ENCODE measurements at places on chromosomes 13 and 19.

- no peak for DNase-seq
- no peak overlapping the region for H3K4me3 ChIP-seq
- no peaks in the 10 kb centered on the region for H3K4me1 ChIP-seq
- H3K27me3 ChIP-seq, result peaks cover 2% of the 10 kb centered on the region
- H3K36me3 ChIP-seq, result no peaks in the 10 kb centered on the region
Observed at GRCh38 chr13:93624311-93624777, 397.7 kb downstream of the GPC6 start.

- no peaks in the 10 kb centered on the region for H3K27me3 ChIP-seq
- H3K36me3 ChIP-seq, result peaks cover 3% of the 10 kb centered on the region
- H3K4me1 ChIP-seq, result no peaks in the 10 kb centered on the region
- no peak overlapping the region for H3K4me3 ChIP-seq
- no peak overlapping the region for H3K27ac ChIP-seq
Observed at GRCh38 chr19:42048992-42049391, 21.0 kb downstream of the GRIK5 start.

- H3K27ac ChIP-seq, result no peak overlapping the region
- peaks cover 17% of the 10 kb centered on the region for H3K36me3 ChIP-seq
- H3K4me1 ChIP-seq, result no peaks in the 10 kb centered on the region
- H3K27me3 ChIP-seq, result peaks cover 8% of the 10 kb centered on the region
- no peak for DNase-seq
Observed at GRCh38 chr19:10913716-10914340, 14.6 kb downstream of the YIPF2 start.

DNA sequence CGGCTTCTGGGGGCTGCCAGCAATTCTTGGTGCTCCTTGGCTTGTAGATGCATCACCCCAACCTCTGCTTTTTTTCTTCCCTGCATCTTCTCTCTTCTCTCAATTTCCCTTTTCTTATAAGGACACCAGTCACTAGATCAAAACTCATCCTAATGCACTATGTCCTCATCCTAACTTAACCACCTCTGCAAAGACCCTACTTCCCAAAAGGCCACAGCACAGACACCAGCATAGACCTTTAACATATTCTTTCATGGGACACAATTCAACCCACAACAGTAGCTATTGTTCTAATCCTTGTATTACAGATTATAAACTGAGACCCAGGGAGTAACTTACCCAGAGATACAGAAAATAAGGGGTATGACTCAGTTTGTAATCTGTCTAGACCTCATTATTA lies 47.0 kb downstream of the RUBCNL start:
- no peaks in the 10 kb centered on the region for H3K36me3 ChIP-seq
- H3K4me3 ChIP-seq, result no peak overlapping the region
- peaks cover 2% of the 10 kb centered on the region for H3K27me3 ChIP-seq
- DNase-seq, result no peak

DNA sequence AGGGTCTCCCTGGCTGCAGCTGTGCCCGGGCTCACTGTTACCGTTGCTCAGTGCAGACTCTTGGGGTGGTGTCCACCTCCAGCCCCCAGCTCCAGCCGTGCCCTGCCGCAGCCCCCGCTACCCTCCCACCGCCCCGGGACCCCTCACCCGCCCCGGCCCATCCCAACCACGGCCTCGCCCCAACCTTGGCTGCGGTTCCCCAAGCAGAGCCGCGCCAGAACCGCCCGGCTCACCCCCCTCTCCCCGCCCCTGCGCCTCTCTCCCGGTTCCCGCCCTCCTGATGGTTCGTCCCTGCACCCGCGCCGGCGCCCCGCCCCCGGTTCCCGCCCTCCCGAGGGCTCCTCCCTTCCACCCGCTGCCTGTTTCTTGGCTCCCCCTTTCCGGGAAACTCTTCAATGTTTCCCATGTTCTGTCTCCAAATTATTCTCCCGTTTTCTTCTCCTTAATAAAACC lies 40.3 kb downstream of the ANKRD10 start:
- H3K27me3 ChIP-seq, result peaks cover 5% of the 10 kb centered on the region
- H3K4me3 ChIP-seq, result peak overlapping the region; percentile 89

DNA sequence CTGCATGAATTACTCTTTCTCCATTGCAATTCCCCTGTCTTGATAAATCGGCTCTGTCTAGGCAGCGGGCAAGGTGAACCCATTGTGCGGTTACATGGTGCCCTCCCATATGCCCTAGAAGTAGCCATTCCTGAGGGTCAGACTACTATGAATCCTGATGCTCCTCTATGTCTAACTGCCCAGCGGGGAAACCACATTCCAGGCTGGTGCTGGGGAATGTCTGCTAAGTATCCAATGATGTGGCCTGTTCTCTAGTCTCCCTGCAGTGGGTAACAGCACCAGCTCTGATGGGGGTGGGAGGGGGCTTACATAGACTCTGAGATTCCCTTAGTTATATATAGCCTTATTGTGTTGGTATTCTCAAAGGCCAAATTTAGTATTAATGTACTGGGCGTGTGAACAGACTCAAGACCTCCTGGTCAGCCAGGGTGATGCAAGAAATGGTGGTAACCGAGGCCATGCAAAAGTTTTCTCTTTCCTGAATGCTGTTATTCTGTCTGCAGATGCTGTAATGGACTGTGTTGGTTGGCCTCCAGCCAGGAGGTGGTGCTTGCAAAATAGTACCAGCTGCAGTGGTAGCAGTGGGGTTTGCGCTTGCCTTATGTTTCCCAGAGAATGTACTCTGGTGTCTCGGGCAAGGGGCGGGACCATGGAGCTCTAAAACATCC lies 564.8 kb upstream of the SLITRK1 start:
- no peaks in the 10 kb centered on the region for H3K36me3 ChIP-seq
- H3K27ac ChIP-seq, result no peak overlapping the region
- H3K27me3 ChIP-seq, result peaks cover 3% of the 10 kb centered on the region

DNA sequence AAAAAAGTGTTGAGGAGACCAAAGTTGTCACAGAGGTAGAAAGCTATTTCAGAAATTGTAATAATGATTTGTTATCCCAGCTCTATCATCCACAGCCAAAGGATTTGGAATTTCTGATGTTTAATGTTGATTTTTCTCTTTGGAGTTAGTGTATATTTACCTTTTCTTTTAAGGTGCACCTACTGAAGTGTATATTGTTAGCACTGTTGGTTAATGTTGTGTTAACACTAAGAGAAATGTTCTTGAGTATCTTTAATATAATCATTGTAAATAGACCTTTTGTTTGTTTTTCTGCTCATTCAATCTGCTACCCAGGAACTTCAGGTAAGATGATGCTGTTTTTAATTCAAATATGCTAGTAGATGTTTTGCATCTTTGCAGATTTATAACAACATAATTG lies 57.5 kb downstream of the ZAR1L start:
- no peak overlapping the region for H3K4me3 ChIP-seq
- H3K36me3 ChIP-seq, result no peaks in the 10 kb centered on the region
- no peak overlapping the region for H3K27ac ChIP-seq

DNA sequence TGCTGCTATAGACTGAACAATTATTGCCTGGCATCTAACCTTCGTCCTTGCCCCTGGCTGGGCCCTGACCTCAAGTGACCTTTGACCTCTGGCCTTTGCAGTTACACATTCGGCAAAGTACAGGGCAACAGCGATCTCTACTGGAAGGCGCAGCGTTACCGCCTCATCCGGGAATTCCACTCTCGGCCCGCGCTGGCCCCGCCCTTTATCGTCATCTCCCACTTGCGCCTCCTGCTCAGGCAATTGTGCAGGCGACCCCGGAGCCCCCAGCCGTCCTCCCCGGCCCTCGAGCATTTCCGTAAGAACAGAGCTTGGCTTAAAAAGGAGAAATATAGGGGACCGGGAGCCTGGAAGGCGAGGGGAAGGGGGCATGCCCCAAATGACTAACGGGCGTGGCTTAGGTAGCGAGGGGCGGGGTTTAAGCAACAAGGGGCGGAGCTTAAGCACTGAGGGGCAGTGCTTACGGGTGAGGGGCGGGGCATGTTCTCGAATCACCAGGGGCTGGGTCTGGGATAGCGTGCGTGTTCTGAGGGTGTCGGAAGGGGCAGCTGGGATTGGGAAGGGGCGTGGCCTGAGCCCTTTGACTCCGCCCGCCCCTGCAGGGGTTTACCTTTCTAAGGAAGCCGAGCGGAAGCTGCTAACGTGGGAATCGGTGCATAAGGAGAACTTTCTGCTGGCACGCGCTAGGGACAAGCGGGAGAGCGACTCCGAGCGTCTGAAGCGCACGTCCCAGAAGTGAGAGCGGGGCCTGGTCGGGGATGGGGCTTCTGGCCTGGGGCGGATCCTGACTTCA lies 52.7 kb downstream of the TRPM4 start:
- peaks cover 3% of the 10 kb centered on the region for H3K4me1 ChIP-seq
- peaks cover 5% of the 10 kb centered on the region for H3K27me3 ChIP-seq
- peak overlapping the region; percentile 42 for H3K4me3 ChIP-seq
- H3K36me3 ChIP-seq, result peaks cover 34% of the 10 kb centered on the region
- H3K27ac ChIP-seq, result peak overlapping the region; percentile 30

DNA sequence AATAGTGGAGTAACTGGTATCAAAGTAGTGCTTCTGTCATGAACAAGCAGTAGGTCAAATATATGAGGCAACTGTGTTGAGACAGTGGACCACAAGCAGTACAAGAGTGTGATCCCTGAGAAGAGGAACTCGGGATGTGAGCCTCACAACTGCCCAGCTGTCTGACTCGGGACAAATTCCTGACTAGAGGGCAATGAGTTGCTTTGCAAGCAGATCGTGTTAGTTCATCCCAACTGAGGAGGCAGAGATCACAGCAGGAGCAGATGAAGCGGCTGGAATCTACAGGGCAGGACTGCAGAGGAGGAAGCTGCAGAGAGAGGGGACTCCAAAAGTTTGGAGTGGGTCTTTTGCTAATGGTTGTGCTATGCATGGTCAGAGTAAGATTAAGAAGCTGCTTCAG lies 741.1 kb downstream of the DIAPH3 start:
- no peaks in the 10 kb centered on the region for H3K4me1 ChIP-seq
- H3K27ac ChIP-seq, result no peak overlapping the region
- no peak overlapping the region for H3K4me3 ChIP-seq
- DNase-seq, result no peak
- no peaks in the 10 kb centered on the region for H3K27me3 ChIP-seq

- no peak for DNase-seq
- peaks cover 7% of the 10 kb centered on the region for H3K27me3 ChIP-seq
- no peak overlapping the region for H3K4me3 ChIP-seq
Observed at GRCh38 chr13:28528848-28529247, 33.9 kb upstream of the FLT1 start.

- no peak overlapping the region for H3K4me3 ChIP-seq
- no peak for DNase-seq
Observed at GRCh38 chr13:68588623-68589022, 1358.5 kb upstream of the PCDH9 start.

DNA sequence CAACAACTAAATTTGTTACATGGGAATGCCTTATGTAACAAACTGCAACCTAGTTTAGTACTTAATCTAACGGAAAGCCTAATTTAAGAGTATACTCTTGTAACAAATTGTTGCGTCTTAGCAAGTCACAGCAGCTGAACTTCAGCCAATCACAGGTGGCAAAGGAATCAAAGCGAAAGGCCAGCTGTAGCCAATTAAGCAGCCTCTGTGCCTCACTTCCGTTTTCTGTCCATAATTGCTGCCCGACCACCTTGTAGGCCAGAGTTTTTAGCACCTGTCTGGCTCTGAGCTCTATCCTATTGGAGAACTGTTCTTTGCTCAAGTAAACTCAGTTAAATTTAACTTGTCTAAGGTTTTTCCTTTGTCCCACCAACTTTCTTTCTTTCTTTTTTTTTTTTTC lies 18.1 kb upstream of the HSPH1 start:
- no peaks in the 10 kb centered on the region for H3K4me1 ChIP-seq
- no peak overlapping the region for H3K27ac ChIP-seq
- H3K27me3 ChIP-seq, result peaks cover 2% of the 10 kb centered on the region
- DNase-seq, result no peak

- peaks cover 2% of the 10 kb centered on the region for H3K27me3 ChIP-seq
- peaks cover 12% of the 10 kb centered on the region for H3K4me1 ChIP-seq
- H3K36me3 ChIP-seq, result no peaks in the 10 kb centered on the region
- H3K27ac ChIP-seq, result no peak overlapping the region
- H3K4me3 ChIP-seq, result no peak overlapping the region
- DNase-seq, result no peak
Observed at GRCh38 chr13:24269821-24270220, 39.6 kb upstream of the C1QTNF9 start.

DNA sequence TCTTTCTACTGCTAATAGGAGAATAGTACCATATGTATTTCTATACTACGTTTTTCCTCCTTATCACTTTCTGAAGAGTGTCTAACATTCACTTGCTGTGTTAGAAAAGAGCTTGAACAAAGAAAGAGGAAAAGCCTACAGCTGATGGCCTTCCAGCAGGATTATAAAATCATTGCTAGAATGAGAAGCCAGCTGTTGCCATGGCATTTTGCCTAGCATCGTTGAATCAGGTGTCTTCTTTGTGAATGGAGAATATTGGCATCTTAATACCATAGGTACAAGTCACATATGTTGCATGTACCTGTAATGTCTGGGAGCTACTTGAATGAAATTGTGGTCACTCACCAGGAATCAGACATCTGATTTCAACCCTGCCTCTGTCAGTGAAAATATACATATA lies 1174.9 kb downstream of the PCDH17 start:
- H3K36me3 ChIP-seq, result no peaks in the 10 kb centered on the region
- H3K27me3 ChIP-seq, result no peaks in the 10 kb centered on the region
- peaks cover 16% of the 10 kb centered on the region for H3K4me1 ChIP-seq

DNA sequence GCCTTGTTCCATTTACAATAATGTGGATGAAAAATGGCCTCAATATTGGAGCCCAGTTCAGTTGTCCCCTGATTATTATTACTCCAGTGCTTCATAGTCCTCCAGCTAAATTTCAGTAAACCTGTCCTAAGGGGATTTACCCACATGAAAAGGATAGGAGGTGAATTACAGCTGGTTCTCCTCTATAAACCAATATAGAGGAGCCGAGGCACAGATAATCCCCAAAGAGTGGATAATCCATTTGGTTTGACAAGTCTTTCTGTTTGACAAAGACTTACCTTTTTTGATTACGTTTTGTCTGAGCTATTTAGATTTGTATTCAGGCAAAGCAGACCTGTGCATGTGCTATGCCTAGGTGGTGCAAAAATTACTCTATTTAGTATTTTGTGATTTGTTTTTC lies 2.7 kb downstream of the CNMD start:
- H3K36me3 ChIP-seq, result peaks cover 4% of the 10 kb centered on the region
- peaks cover 10% of the 10 kb centered on the region for H3K4me1 ChIP-seq
- no peak overlapping the region for H3K27ac ChIP-seq
- no peak for DNase-seq

- no peaks in the 10 kb centered on the region for H3K4me1 ChIP-seq
- DNase-seq, result peak; percentile 89
- no peak overlapping the region for H3K4me3 ChIP-seq
Observed at GRCh38 chr19:47813304-47813994, 8.3 kb upstream of the CRX start.

DNA sequence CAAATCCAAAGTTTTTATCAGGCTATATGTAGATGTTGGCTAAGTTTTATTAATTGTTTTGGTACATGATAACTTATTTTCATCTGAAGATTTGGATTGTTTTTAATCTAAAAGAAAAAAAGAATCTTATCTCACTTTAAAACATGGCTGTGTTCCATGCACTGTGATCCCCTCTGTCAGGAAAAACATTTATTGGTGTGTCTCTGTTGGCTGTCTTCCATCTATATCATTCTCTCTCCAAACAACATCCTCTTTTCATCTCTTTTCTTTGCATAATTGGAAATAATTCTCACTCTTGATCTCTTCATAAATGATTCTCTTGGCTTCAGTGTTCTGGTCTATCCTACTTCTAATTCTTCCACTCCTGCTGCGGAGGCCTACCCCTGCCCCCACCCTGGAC lies 4.2 kb downstream of the NALCN start:
- H3K4me3 ChIP-seq, result no peak overlapping the region
- H3K36me3 ChIP-seq, result no peaks in the 10 kb centered on the region
- H3K27ac ChIP-seq, result no peak overlapping the region
- no peak for DNase-seq

Measured in endothelial cell (in vitro differentiated cells).